Astrocyte (in vitro differentiated cells and primary cell): ENCODE measurements at places on chromosomes 3 and 15.

GRCh38 chr3:72181251-72181650 lies 396.3 kb upstream of the PROK2 start:
- DNase-seq = no peak

- DNase-seq = peak; percentile 95
Observed at GRCh38 chr3:58161435-58162398, 49.1 kb downstream of the DNASE1L3 start.

DNA sequence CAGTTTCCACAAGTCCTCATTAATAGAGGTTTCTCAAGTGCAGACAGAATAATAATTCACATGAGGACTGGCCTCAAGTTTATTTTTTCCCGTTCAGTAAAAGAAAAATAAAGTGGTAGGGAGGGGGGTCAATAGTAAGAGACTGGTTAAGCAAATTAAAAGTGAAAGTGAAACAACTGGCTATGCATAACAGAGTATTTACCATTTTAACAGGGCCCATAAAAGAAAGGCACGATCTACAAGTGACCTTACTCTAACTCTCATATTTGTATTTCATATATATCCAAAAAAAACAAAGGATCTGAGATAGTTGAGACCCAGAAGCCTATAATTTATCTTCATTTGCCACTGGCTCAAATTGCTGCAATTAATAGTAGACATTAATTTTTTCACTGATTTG lies 686.3 kb downstream of the NTRK3 start:
- DNase-seq = peak; percentile 39

DNA sequence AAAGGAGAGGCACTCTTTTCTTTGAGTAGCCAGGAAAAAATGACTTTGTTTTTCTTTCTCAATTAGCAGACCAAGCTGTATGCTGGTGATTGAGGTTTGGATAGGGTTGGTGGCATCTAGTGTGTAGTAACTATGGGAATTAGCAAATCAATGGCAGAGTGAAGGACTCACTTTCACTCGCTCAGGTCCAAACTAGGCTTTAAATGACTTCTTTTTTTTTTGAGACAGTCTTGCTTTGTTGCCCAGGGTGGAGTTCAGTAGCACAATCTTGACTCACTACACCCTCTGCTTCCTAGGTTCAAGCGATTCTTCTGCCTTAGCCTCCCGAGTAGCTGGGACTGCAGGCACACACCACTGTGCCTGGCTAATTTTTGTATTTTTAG lies 35.9 kb downstream of the PRKCI start:
- peak; percentile 5 for DNase-seq

DNA sequence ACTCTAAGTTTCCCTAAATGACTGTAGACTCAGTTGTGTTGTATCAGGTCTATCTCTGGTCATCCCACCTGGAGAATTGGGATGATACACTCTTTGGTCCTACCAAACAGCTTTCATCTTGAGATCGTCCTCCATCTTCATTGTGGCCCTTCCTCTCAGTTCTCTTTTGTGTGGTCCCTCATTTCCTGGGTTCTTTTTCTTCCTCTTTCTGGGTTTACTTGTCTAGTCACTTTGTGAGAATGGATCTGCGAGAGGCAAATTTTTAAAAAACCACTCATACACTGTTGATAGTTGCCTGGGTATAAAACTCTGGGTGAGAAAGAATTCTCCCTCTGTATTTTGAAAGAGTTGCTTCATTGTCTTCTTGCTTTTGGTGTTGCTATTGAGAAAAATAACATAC lies 6.0 kb upstream of the AMOTL2 start:
- no peak for DNase-seq

DNA sequence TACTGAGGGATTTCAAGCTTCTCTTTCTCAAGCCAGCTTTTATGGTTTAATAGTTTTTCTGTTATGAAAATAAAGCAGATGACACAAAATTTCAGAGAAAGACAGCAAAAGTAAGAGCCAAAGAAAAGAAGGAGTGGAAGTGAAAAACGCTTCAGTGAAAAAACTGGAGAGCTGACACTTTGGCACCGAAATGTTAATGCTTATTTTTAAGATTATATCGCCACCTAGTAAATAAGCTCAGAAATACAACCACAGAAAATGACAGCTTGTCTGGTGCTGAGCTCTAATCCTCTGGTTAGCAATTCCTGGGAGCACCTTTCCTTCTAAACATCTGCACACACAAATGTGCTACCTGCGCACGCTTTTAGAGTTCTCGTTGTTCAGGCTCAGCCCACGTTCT lies 101.6 kb downstream of the ZPLD1 start:
- DNase-seq = peak; percentile 15

DNA sequence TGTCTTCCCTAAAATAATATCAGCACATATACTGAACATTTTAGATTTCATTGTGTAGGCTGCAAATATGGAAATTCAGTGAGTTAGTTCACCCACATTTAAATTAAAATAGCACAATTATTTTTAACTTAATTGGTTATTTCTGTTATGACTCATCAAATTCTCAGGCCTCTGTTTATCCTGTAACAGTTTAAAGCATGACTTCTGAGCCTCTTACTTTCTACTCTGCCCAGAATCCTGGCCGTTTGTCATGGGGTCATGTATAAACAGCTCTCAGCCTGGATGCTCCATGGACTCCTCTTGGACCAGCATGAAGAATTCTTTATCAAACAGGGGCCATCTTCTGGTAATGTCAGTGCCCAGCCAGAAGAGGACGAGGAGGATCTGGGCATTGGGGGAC lies 12.2 kb downstream of the TUBGCP4 start:
- DNase-seq = peak; percentile 25

GRCh38 chr3:71621825-71622537 lies 38.5 kb upstream of the FOXP1 start:
- no peak for DNase-seq

DNA sequence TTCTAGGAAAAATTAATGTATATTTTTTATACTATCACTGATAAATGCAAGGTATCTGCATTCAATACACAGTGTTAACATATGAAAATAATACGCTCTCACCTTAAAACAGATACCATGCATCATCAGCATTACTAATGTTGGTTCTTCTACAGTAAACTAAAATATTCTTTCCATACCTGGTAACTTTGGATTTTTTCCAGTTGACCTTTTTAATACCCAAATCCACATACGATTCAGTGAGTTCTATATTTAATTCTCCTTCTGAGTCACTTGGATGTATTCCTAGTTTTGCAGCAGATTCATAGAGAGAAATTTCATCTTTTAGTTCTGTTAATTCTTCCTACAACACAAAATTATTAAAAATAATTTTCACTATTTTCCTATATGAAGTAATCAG lies 29.9 kb downstream of the CEP152 start:
- DNase-seq = no peak

- no peak for DNase-seq
Observed at GRCh38 chr3:161455962-161456361, 40.6 kb upstream of the OTOL1 start.

DNA sequence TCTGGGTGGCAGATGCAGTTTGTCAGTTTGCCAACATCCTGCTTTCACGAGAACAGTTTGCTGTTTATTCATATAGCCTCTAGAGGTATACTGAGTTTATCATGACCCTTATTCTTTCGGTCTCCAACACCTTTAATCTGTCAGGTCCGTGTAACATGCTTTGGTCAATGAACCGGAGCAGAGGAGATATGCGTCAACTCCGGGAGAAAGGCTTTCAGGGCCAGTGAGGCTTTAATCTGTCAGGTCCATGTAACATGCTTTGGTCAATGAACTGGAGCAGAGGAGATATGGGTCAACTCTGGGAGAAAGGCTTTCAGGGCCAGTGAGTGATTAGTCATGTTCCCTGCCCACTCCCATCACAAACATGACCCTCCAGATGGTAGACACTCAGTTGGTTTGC lies 16.9 kb upstream of the GPD1L start:
- no peak for DNase-seq

DNA sequence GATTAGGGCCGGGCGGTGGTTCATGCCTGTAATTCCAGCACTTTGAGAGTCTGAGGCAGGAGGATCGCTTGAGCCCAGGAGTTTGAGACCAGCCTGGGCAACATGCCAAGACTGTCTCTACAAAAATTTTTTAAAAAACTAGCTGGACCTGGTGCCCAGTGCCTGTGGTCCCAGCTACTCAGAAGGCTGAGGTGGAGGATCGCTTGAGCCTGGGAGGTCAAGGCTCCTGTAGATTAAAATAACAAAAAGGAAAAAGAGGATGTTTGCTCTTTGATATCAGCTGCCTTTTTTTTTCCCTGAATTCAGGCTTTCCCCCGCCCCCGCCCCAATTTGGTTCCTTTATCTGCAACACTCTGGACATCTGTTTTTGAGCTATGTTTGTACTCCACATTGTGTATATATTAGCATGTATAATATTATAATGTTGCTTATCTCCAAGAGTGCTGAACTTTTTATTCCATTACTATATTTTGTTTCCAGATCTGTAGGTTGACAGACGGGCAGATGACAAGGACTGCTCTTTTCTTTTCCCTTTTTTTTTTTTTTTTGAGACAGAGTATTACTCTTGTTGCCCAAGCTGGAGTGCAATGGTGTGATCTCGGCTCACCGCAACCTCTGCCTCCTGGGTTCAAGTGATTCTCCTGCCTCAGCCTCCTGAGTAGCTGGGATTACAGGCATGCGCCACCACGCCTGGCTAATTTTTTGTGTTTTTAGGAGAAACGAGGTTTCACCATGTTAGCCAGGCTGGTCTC lies 4.6 kb downstream of the SNAP23 start:
- no peak for DNase-seq

DNA sequence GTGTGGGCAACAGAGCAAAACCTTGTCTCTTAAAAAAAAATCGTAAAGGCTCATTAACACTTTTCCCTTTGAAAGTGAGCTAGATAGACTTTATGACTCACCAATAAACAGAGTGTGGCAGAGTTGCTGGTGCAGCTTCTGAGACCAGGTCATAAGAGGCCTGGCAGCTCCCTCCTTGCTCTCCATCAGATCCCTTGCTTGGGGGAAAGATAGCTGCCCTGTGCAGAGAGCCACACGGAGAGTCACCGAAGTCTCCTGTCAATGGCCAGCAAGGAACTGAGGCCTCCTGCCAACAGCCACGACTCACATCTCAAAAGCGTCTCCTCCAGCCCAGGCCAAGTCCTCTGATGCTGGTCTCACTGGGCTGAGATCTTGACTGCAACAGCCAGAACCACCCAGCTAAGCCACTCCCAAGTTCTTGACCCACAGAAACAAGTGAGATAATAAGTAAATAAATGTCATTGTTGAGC lies 8.7 kb upstream of the GP9 start:
- DNase-seq = no peak

DNA sequence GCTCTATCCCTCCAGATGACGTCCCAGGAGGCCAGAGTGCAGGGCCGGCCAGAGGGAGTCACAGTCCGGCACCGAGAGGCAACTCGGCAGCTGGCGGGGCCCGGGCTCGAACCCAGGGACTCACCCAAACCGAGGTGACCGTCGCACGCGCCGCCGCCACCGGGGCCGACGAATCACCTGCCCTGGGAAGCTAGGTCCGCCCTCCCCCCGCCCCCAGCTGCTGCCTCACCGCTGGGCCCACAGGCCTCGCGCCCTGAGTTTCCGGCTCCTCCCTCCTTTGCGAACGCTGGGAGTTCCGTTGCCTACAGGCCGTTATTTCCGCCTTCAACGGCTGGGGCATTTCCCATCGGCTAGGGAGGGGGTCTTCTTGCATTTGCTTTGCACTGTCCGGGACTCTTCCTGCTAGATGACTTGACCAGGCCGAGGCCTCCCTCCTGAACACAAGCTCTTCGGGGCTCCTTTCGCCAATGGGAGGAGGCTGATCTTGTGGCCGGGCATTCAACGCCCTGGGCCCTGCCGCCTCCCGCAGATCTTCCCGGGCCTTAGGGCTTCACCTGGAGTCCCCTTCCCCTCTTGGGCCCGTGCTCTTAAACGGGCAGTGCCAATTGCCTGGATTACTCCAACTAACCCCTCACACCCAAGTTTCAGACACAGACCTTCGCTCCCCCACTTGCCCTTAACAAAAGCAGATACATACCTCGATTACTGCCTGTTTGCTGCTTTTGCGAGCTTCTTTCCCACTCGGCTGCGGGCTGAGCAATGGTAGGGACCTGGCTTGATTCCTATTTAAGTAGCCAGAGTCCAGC lies at the start of gene SNUPN:
Gene SNUPN, minus strand, starts transcription at position 184 of the 806 bp plus-strand sequence. CDS start 4,674 bp downstream, outside the sequence.
- DNase-seq = peak; percentile 80

DNA sequence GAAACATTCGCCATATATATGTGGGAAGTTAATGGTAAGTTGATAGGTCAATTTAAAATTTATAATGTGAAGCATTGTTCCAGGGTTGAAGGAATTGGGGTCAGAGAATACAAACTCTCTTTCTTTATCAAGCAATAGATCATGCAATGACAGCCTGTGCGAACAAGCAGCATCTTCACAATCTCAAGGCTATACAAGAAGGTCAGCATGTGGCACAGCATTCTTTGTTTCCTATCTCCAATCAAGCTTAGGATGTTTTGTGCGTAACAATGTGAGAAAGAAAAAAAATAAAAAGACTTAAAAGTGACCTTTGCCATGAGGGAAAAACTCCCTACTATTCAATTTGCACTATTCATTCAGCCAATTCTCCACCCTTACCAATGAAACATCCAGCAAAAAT lies 288.1 kb upstream of the NECTIN3 start:
- no peak for DNase-seq

DNA sequence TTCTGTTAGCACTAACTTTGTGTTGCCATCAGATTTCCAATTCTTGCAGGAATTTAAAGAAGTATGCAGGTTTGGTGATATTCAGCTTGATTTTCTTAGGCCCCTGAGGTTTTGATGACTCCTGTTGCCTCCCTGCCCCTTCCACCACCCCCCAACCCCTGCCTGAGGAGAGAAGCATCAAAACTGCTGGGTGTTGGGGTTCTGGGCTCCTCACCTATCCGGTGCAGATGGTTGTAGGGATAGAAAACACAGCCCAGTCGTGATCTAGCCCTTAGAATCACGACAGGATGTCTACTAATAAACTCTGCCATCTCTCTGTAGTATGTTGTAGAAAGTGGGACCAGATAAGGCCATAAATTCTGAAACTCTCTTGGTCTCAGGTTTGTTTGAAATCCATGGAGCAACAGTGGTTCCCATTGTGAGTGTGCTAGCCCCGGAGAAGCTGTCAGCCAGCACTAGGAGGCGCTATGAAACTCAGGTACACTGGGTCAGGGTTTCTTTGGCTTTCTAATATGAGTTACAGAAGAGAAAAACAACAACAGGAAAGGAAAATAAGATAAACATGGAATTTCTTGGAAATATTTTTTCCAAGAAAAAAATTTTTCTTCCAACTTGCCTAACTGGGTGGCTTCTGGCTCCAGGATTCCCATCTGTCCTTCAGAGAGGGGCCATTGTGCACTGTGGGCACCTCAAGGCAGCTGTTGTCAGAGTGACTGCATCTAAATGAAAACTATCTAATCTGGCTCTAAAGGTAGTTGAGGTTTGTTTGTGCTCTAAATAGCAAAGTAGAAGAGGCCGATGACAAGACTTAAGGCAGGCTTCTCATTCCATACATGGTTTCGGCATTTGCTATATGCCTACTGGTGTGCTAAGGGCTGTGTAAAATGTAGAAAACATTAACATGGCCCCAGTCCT lies 8.7 kb downstream of the SRP14 start:
- DNase-seq = no peak

GRCh38 chr3:69377262-69377661 lies 8.6 kb downstream of the FRMD4B start:
- no peak for DNase-seq

DNA sequence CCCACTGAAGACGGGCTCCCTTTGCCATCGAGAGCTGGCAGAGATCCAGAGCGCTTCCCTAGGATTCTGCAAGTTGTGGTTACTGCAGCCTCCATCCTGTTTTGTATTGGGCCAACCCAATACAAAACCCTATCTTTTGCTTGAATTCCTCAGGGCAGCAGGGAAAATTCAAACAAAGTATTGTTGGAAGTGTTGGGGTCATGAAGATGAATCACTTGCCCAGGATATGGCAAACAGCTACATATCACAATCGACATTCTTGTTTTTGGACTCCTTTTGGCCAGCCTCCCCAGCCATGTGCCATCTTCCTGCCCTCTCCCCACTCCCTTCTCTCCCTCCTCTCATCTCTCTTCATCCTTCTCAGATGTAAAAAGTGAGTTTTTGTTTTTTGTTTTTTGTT lies 100.0 kb upstream of the TRIM42 start:
- no peak for DNase-seq
